ENCODE measurements at places on chromosomes 4 and X.
A peak's percentile ranks its signal among the peaks of the same experiment; 100 is the strongest.

GRCh38 chr4:76950956-76951671 lies 1.6 kb downstream of the SEPTIN11 start:
- DNase-seq, result no peak

DNA sequence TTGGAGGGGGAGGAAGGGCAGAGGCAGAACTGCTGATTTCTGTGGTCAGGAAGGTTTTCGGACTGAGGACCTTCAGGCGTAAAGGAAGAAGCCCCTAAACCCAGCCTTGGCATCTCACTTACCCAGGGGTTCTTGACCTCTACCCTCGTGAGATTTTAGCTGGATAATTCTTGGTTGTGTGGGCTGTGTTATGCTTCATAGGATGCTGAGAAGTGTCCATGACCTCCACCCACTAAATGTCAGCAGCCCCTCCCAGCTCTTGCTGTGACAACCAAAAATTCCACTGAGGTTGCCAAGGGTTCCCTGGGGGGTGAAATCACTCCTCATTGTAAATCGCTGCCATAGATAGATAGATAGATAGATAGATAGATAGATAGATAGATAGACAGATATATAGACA lies 5.8 kb upstream of the CRLF2 start:
- DNase-seq, result no peak

GRCh38 chr4:142267101-142267500 lies 579.0 kb downstream of the INPP4B start:
- DNase-seq, result no peak

DNA sequence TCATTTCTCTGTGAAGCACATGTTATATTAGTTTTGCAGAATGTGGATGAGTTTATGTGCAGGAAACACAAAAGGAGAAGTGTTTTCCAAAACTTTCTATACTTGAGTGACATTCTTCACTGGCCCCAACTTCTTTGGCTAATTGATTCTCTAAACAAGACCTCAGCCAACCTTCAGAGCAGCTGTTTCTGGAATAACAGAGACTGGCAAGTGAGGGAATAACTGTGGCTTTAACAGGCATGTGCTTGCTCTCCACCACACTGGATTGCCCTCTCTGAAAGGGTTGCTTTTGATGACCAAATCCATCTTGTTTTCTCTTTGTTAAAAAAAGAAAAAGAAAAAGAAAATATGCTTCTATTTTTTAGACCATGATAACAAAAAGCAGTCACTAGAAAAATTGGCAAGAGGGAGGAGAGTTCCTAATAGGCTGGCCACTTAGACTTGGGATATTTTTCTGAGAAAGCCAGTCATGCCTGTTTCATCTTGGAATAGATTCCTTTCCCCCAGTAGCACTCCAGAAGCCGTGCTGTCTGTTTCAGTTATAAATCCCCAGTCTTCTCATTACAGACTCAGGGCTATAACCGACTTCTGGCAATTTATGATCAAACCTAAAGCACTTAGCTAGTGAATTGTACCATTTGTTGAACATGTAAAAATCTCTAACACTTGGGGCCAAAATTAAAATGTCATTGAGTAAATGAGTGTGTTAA lies 295.0 kb upstream of the NR3C2 start:
- no peak for DNase-seq

DNA sequence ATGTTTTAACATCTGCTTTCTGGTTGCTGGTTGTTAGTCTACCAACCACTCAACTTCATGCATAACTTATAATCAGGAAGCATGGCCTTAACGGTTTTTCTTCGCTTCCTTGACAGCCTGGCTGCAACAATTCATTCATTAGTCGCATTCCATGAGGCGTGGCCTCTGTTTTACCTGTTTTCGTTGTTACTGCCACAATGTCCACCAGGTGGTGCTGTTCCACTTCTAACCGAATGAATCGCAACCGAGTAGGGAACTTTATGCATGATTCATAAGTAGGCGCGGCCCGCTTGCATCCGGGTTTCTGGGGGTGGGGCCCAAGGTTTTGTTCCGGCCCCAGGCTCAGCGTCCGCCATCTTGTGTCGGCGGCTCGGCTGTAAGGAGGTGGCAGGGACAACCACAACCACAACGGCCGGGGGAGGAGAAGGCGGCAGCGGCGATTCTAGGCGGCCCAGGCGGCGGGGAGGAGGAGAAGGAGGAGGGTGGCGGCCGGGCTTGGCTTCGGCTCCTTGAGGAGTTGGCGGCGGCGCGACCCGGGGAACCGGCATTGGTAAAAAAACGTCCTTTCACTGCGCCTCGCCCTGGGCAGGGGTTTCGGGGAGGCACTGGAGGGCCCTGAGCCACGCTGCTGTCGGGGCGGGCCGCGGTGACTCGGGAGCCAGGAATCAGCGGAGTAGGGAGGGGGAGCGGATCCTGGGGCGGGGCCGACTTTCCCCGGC lies at the start of gene UBA1:
Gene UBA1 (plus strand): TSS at position 355 of the 719 bp plus-strand sequence. CDS start 4,974 bp downstream, outside the sequence.
- DNase-seq, result peak; percentile 86

GRCh38 chrX:31268359-31268758 lies 196.5 kb upstream of the FTHL17 start:
- DNase-seq, result no peak

GRCh38 chr4:151355155-151355554 lies 29.8 kb upstream of the SH3D19 start:
- no peak for DNase-seq

DNA sequence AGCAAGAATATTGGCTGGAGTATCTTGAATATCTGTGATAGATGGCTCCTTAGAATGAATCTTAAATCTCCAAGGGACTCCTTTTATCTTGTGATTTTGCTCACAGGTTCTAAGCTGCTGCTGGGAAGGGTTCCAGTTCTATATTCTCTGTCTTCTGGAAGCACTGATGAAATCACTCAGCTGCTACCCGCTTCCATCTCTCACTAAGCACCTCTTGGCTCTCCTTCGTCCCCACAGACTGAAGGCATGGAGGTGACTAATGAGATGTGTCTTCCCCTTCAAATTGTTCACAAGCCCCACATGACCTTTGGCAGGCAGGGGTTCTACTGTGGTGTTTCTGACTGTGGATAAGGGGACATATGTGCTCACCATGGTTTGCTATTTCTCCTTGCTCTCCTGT lies 75.9 kb downstream of the C4orf51 start:
- no peak for DNase-seq

DNA sequence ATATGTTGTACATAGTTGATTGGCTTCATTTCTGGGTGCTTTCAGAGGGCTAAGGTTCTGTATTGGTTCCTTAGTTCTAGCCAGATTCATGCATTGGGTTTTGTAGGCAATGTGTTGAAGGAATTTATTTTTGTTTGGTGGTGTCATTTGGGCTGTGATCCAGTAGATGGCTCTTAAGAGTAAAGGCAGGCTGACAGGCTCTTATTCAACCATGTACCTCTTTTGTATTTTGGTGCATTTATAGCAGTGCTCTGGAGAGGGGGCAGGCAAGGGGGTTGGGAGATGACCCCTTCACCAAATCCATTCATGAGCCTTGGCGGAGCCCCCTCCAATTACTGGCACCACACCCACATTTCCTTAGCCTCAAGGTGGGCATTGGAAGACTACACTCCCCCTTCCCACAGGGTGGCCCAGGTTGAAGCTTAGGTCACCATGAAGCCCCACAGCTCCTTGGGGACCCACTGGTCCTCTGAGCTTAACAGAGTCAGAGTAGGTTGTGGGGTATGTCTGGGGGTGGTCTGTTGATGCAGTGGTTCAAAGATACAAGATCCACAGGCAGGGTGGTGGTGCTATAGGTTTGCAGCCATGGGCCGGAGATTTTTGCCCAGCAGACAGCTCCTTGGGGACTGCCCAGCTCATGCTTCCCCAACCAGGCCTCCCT lies 143.0 kb upstream of the GNPDA2 start:
- no peak for DNase-seq

GRCh38 chr4:4596720-4597119 lies 54.9 kb upstream of the STX18 start:
- DNase-seq, result no peak

DNA sequence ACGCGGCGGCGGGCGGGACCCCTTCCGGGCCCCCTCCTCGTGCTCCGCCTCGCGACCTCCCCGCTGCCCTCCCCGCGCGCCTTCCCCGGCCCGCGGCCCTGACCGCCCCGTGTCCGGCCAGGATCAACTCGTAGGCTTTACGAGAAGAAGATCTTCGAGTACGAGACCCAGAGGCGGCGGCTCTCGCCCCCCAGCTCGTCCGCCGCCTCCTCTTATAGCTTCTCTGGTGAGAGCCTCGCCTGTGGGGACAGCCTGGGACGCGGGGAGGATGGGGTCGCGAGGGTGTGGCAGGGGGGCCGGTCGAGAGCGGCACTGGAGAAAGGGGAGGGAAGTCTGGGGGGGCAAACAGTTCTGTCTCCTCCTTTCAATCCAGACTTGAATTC lies 465 bp downstream of the EMD start:
- no peak for DNase-seq

GRCh38 chr4:16717266-16717970 lies 181.0 kb downstream of the LDB2 start:
- no peak for DNase-seq

GRCh38 chrX:12153741-12154140 lies 15.5 kb downstream of the FRMPD4 start:
- no peak for DNase-seq

GRCh38 chr4:1249731-1250526 lies 999 bp upstream of the CTBP1 start:
- no peak for DNase-seq

- peak; percentile 45 for DNase-seq
Measured at GRCh38 chr4:100093091-100093866, 97.0 kb downstream of the DDIT4L start.

DNA sequence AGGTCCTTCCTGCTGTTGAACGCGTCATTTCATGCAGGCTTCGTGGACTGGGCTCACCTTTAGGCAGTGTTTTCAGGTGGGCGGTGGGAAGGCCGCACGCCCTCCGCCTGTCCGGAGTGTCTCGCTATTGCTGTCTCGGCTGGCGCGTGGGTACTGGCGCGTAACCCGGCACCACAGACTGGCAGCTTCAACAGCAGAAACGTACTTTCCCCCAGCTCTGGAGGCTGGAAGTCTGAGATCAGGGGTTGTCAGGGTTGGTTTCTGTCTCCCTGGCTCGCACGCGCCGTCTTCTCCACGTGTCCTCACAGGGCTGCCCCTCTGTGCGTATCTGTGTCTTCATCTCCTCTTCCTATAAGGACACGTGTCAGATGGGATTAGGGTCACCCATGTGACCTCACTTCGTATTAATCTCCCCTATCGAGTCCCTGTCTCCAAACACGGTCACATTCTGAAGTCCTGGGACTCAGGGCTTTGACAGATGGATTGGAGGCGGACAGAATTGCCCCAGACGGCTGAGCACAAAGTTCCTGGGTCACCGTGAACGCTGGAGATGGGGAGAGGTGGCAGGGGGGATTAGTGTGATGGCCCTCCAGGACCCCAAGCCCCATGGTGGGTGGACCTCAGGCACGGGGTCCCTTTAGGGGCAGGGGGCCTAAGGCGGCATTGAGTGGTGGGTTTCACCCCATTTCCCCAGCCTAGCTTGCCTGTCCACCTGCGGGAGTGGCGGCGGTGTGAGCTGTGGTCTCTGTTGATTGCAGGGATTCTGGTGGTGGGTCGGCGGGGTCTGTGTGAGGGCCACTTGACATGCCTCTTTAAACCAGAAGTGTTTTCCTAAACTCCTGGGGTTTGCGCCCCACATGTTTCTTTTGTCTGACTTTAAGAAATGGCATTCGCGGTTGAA lies 83.4 kb upstream of the LRPAP1 start:
- DNase-seq, result no peak

GRCh38 chrX:30065226-30065625 lies 150.1 kb upstream of the MAGEB2 start:
- no peak for DNase-seq

DNA sequence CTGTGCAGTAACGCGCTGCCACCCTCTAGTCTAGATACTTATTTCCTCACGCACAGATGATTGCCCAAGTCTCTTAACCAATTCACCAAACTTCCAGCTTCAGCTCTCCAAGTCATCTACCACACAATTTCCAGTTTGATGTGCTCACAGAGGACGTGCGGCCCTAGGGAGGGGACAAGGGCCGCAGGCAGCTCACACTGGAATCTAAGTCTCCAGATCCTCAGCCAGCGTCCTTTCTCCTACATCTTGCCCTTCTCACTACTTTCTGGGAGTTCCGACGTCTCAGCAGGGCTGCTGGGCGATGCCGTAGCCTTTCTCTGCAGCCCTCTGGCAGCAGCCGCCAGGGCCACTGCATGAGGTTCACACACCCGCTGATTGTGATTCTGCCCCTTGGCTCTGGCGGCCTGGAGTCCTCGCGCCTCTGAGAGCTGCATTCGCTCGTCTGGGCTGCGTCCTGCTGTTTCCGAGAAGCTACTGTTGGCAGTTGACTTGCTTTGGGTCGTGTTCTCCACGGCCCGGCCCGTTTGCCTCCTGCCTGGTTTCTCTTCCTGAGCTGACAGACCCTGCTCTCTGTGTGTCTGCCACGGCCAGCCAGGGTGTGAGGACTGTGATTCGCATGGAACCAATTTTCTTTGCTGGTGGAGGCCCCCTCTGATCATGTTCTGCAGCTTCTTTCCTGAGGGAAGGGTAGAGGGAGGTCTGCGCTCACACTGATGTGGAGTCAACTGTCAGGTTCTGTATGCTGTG lies 14.1 kb upstream of the TMEM131L start:
- DNase-seq, result no peak

DNA sequence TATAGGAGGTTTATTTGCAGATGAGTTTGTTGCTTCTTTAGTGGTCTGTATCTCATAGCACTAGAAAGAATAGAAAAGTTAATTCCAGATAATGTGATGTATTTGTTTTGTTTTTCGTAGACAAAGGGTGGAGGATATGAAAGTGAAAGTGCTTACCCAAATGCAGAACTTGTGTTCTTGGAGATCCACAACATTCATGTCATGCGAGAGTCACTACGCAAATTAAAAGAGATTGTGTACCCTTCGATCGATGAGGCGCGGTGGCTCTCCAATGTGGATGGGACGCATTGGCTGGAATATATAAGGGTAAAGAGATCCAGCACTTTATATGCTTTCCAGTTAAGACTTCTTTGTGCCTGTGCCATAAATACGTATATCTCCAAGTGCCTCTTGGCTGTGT lies 43.3 kb downstream of the MTMR1 start:
- no peak for DNase-seq

DNA sequence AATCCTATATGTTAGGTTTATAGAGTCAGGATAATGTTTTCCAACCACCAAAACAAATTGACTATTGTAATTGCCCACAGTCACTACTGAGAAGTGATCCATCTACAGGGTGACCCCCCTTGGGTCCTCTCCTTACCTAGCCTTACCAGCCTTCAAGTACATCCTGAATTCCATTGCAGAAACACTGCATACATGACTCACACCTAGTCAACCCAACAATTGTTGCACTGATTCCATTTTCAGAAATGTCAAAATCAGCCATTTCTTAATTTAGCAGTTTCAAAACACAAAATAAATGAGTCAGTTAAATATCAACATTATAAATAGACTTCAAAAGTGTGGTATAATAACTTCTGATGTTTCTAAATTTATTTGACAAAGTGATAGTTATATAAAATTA lies 106.3 kb upstream of the TNIP3 start:
- no peak for DNase-seq

DNA sequence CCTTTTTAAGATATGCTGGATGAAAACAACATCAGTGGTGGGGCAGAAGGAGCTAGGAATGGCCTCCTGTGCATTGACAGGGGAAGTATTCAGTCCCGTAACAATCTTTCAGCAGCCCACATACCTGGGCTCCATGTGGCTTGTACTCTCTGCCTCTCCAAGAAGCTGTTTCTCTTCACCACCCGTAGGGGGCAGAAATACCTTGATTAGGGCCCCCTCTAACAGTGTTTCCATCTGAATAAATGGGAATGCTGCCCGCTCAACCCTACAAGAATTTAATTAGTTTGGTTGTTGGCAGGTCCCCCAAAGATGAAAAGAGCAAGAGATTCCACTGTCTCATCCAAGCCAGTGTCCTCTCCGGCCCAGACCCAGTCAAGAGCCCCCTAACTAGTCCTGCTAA lies 155.2 kb downstream of the SMIM20 start:
- DNase-seq, result no peak
